ENCODE measurements at places on chromosomes 16 and 17.

DNA sequence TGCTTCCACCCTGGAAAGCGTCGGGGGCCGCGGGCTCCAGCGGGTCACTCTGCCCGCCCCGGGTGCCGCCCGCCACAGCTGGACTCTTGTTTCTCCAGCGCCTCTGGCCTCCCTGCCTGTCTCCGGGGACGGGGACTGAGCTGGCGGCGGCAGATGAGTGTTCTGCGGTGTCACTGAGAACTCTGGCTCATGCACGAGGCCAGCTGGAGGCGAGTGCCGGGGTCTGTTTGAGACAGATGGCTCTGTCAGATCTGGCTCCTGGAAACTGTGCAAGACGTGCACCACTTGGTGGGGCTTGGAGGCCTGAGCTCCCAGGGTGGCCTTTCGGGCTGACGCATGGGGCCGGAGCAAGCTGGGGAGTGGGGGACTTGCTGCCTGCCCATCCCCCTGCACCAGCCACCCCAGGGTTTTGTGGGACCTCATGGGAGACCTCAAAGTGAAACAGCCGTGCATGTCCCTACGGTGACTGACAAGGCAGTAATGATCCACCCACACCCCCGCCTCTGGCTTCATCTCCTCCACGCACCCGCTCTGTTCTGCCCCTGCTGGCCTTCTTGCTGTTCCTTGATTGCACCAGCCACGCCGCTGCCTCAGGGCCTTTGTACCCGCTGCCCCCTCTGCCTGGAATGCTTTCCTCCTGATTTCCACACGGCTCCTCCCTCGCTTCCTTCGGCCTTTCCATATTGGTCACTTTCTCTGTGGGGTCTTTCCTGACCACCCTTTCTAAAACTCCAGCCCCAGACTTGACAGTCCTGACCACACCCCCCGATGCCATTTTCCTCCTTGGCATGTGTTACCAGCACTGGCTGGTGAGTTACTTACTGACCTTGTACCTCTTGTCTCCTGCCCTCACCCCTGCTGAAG, 174.9 kb upstream of the CIBAR2 start:
- no peak for DNase-seq

- DNase-seq: no peak
Measured at GRCh38 chr16:38941-39892, 14.2 kb downstream of the POLR3K start.

GRCh38 chr17:7820231-7820630, 13.8 kb upstream of the KDM6B start:
- DNase-seq: no peak

DNA sequence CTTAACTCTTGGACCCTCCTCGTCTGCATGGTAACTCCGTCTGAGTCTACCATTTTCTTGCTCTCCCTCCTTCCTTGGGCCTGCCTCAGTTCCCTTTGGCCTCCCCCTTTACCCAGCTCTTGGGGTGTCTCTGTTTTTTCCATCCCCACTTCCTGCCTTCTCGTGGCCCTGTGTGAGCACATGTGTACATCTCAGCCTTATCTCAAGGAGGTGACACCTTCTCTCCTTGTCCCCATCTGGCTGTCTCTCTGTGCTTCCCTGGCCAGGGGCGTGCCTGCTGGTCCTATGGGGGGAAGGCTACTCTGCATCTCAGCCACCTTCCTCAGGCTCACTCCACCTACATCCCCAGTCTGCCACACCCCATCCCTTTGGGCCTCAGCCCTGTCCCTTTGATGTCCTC, 6.6 kb downstream of the CTF1 start:
- no peak for DNase-seq

DNA sequence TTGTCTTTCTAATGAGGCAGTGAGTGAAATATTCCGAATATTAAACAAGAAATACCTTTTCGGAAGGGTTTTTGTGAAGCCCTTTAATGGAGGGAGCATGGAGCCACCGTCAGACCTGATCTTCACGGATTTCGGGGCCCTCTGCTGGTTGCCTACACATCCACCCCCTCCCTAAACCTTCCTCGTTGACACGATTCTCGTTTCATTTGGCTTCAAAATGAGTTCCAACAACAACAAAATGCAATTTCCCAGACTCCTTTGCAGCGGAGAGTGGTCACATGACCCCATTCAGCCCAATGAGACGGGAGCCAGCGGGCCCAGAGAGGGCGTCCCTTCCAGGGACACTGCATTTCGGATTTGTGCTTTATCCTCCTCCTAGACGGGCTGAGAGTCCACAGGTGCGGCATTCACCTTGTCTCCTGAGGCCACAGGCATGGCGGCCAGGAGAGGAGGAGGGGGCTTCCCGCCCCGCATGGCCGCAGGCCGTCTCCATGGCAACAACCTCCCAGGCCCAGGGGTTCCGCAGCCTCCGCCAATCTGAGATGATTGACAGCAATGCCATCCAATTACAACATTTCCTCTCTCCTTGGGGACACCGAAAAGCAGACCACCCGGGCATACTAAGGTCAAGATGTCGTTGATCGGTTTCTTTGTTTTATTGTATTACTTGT, 259.8 kb downstream of the C16orf95 start:
- DNase-seq: no peak

DNA sequence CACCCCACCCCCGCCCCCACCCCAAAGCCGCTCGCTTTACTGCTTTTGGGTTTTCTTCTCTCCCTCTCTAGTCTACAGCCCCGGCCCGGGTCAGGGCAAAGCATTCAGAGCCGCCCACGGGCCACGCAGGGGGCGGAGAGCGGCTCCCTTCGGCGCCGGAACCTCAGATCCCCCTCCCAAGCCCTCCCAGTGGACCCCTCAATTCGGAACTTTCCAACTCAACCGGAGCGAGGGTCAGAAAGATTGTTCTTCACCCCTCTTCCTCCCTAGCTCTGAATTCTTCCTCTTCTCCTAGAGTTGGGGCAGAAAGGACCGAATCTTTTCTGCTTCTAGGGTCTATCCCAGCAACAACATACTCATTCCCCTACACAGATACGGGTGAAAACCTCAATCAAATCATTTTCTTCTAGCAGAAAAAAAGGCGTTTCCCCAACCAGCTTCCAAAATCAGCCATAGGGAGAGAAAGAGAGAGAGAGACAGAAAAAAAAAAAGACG, 1.0 kb downstream of the HOXB2 start:
- no peak for DNase-seq

- DNase-seq: no peak
Measured at GRCh38 chr16:12798846-12799245, 4.8 kb downstream of the CPPED1 start.

- DNase-seq: no peak
Measured at GRCh38 chr17:3554440-3554839, 3.2 kb downstream of the TRPV3 start.

- DNase-seq: no peak
Measured at GRCh38 chr16:50741225-50741780, 583 bp upstream of the CYLD start.

- peak; percentile 47 for DNase-seq
Measured at GRCh38 chr17:45783593-45784292, 377 bp upstream of the CRHR1 start.

GRCh38 chr17:15884731-15885130, 60.2 kb upstream of the ADORA2B start:
- no peak for DNase-seq

Measured in DMS79 (cell line).